ENCODE measurements at places on chromosomes 13 and 19.

GRCh38 chr19:4464815-4465581 lies 7.1 kb upstream of the HDGFL2 start:
- no peak for DNase-seq

DNA sequence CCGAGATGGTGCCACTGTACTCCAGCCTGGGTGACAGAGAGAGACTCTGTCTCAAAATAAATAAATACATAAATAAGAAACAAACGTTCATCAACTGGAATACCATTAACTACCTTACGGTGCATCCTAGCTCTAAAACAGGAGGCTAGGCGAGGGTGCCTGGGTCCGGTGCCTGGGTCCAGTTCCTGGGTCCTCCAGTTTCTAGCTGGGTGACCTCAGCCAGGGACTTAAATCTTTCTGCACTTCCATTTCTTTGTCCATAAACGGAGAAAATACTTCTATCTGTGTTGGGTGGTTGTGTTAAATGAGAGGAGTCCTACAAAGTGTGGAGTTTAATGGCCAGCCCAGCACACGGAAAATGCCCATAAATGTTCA lies 34.0 kb downstream of the RFX2 start:
- no peak for DNase-seq

DNA sequence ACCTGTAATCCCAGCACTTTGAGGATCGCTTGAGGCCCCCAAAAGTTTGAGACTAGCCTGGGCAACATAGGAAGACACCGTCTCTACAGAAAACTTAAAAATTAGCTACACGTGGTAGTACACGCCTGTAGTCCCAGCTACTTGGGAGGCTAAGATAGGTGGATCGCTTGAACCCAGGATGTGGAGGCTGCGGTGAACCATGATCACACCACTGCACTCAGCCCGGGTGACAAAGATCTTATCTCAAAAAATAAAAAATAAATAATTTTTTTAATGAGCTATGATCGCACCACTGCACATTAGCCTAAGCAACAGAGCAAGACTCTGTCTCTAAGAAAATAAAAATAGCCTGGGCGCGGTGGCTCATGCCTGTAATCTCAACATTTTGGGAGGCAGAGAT lies 6.6 kb downstream of the RCBTB2 start:
- no peak for DNase-seq

DNA sequence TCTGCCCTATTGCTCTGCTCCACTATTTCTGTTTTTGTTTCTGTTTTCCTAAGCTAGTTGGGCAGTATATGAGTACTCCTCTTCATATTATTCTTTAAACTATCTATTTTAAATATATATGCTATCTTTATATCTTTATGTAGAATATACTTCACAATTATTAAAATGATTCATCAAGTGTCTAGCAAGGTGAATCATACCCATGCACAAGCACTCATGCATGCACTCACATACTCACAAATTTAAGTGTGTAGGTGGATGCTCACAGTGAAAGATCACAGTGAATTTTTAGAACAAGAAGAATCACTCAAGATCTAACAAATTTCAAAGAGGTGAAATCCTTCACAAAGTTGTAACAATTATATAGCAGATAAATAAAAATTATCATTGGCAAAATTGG lies 435.6 kb upstream of the SLITRK5 start:
- DNase-seq = no peak

Data from fibroblast of the conjunctiva (primary cell).